ENCODE measurements at places on chromosomes 5 and 9.

GRCh38 chr5:72842816-72843215 is 26.4 kb downstream of the TNPO1 start:
- no peak for DNase-seq

DNA sequence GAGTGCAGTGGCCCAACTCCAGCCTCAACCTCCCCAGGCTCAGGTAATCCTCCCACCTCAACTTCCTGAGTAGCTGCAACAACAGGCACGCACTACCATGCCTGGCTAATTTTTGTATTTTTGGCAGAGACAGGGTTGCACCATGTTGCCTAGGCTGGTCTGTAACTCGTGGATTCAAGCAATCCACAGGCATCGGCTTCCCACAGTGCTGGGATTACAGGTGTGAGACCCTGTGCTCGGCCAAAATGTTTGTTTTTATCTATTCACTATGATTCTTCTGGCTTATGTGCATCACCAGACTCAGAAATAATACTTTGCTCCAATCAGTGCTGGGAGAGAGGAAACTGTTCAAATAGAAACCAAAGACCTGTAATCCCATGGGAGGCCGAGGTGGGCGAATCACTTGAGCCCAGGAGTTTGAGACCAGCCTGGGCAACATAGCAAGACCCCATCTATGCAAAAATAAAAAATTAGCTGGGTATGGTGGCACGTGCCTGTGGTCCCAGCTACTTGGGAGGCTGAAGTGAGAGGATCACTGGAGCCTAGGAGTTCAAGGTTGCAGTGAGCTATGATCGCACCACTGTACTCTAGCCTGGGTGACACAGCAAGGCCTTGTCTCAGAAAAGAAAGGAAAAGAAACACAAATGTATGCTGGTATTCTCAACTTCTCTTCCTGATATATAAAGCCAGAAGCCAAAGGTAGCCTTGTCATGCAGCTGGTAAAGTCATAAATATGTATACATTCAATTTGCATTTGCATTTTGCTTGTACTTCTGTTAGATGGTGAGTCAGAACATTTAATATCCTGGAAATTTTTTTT is 4.5 kb downstream of the PIP5K1B start:
- no peak for DNase-seq

DNA sequence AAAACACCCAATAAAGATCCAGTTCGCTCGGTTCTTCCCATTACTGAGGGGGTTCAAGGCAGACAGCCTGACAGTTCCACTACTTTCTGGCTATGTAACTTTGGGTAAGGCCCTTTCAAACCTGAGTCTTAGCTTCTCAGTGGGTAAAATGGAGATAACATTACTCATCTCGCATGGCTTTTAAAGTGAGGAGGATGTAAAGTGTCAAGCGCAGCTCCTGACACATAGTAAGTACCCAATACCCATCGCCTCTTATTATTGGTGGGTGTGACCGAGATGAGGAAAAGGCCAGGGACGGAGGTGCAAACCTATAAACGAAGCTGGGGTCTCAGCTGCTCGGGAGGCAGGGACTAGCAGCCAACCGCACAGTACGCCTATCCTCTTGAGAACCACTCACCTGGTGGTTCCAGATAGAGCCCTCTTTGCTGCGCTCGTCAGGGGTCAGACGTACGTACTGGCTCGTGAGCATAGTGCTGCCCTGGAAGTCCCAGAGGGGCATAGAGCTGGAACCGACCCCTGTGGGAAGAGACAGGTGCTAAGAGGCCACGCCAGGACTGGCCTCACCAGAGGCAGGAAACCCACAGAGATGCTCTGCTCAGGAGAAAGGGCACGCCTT is 584 bp downstream of the LMAN2 start:
- DNase-seq, result no peak

GRCh38 chr5:143166661-143167420 is 236.6 kb downstream of the NR3C1 start:
- no peak for DNase-seq

GRCh38 chr9:128005923-128006322 is 25.1 kb upstream of the EEIG1 start:
- no peak for DNase-seq

- DNase-seq, result no peak
Observed at GRCh38 chr9:136107155-136107952, 11.3 kb downstream of the TMEM250 start.

DNA sequence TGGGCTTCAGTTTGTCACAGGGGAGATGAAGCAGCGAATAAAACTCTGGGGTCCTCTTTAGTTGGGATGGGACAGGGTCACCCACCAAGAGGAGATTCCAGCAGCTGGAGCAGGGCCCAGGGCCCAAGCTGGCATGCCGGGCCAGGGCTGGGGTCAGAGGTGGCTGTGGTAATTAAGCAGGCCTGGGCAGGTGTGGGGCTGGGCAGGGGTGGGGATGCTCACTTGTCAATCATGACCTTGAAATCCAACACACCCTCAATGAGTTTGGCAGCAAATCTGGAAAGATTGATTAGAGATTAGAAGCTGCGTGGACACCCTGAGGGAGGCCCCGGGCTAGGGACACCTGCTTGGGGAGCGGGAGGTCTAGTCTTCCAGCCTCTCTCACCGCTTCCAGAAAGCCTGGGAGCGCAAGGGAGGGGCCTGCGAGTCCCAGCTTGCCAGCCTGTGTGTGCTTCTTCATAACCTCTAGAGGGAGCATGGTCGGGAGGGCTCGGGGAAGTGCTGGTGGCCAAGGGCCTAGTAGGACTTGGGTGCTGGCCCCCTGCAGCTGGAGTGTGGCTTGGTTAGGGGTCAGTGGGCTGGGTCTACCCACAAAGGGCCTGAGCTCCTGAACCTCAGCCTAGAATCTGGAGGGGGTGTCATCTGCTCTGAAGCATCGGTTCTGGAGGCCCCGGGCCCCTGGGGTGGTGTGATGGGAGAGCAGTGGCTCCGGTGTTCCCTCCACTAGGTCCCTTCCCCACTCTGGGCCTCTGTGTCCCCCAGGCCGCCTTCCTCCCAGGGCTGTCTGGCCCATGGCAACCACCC is 7.6 kb downstream of the CRAT start:
- no peak for DNase-seq

DNA sequence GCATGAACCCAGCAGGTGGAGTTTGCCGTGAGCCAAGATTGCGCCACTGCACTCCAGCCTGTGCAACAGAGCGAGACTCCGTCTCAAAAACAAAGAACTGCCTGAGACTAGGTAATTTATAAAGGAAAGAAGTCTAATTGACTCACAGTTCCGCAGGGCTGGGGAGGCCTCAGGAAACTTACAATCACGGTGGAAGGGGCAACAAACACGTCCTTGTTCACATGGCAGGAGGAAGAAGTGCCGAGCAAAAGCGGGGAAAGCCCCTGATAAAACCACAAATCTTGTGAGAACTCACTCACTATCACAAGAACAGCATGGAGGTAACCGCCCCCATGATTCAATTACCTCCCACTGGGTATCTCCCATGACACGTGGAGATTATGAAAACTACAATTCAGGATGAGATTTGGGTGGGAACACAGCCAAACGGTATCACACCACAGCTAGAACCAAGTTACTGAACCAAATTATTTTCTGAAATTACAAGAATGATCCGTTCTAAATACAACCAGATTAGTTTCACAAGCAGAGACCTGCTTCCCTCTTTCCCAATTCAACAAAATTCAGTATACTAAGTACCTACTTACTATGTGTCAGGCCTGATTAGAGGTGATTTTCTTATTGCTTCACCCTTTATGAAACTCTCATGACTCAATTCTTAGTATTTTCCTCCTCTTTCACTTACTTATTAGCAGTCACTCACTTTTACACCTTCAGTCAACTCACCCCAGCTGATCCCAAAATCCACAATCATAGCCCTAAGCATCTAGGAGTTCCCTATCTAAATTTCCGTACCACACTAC is 8.4 kb downstream of the UBTD2 start:
- no peak for DNase-seq

DNA sequence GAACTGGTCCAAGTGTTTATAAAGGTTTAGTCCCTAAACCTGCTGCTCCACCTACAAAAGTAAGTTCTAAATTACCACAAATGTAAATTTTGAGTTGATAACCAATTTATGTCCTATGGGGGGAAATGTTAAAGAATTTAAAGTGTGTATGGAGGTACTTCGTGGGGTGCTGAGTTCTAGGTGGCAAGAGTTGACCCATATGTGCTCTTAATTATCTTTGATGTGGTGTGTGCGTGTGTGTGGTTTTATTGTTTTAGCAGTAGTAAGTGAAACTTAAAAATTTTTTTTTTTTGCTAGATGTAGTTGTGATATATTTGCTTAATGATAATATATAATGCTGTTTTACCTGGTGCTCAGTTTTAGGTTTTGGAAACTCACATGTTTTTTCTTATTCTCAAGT is 72.6 kb downstream of the GPBP1 start:
- DNase-seq, result no peak

DNA sequence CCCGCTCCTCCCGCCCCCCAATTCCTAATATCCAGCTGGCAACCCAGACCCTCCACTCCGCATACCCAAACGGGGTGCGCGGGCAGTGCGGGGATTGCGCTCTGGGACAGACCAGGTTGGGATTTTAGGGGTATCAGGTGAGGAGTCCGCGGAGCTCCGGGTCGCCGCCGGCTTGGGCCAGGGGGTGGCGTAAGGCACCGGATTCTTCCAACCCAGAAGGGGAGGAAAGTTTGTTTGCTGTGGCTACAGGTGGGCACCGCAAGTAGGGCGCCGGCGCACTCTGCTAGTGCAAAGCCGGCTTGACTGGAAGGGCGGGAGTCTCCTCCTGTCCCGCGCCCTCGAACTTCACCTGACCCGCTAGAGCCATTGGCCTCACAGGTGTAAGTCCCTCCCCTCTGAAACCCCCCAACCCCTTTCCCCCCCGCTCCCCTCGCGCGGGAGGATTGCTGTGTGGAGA is 709 bp downstream of the IQGAP2 start:
- no peak for DNase-seq

DNA sequence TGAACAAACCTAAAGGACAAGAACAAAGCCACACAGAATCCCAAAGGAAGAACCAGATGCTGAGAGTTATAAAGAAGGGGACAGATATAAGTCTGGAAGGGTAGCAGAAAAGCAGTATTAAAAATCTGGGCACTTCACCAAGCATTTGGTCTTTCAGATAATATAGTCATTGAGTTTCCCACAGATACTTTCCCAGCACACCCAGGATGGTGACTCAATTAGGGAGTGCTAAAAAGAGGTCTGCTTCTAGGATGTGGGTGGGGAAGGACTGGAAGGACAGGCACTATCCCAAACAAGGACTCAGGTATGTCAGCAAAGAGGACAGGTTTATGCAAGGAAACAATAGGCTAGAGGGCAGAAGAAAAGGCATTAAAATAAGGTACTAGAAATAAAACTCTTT is 59.3 kb downstream of the DIAPH1 start:
- no peak for DNase-seq

GRCh38 chr5:5141625-5142525 is 1.7 kb downstream of the ADAMTS16 start:
- DNase-seq, result no peak

- no peak for DNase-seq
Observed at GRCh38 chr9:108160706-108161355, 671.3 kb upstream of the KLF4 start.

- DNase-seq, result no peak
Observed at GRCh38 chr5:153585622-153586277, 95.3 kb downstream of the GRIA1 start.

DNA sequence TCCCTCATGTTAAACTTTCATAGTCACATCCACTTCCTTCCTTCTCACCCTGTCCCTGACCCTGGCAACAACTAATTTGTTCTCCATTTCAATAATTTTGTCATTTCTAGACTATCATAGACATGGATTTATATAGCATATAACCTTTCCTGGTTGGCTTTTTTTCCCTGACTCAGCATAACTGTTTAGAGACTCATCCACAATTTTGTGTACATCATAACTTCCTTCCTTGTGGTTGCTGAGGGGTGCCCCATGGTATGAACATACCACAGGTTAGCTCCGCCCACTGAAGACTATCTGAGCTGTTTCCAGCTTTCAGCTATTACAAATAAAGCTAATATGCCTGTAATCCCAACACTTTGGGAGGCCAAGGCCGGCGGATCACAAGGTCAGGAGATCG is 137.3 kb downstream of the PHF2 start:
- DNase-seq, result no peak

GRCh38 chr5:13625616-13626198 is 318.8 kb downstream of the DNAH5 start:
- no peak for DNase-seq

- DNase-seq, result no peak
Observed at GRCh38 chr9:69089491-69089890, 53.9 kb downstream of the FXN start.

All from left lung (tissue), 14 donors.